ENCODE measurements at places on chromosomes 12 and 14.
A peak's percentile ranks its signal among the peaks of the same experiment; 100 is the strongest.

DNA sequence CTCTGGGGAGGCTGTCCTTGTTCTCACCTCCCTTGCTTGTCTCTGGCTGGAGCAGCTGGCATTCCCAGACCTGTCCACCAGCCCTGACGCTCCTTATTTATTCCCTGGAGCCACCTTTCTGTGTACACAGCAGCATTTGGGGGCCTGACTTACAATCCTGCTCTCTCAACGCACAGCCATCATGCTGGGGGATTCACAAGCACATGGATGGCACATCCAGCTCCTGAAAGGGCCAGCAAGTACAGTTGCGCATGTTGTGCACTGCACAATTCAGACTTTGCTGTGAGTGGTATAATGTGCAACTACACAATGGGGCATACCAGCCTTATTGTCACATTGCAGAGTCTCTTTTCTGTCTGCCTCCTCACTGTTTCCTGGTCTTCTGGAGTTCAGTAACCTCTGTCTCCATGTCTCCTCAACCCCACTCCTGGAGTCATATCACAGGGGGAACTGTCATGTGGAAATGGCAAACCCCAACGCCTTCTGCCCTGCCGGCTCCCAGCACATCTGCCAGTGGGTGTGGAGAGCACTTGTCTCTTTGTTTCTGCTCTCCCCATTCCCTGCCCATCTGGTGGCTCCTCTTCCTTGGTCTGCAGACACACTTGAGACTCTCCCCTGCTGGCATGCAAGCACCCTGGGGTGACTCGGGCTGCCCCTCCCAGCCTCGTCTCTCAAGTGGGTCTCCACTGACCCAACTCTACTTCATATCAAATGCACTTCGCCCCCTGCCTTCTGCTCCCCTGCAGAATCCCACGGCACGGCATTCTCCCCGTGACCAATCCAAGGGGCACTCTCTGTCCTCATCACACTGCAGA lies 41.2 kb upstream of the MEG3 start:
- no peak for DNase-seq

- no peak for DNase-seq
Measured at GRCh38 chr14:99245564-99246511, 26.2 kb downstream of the BCL11B start.

DNA sequence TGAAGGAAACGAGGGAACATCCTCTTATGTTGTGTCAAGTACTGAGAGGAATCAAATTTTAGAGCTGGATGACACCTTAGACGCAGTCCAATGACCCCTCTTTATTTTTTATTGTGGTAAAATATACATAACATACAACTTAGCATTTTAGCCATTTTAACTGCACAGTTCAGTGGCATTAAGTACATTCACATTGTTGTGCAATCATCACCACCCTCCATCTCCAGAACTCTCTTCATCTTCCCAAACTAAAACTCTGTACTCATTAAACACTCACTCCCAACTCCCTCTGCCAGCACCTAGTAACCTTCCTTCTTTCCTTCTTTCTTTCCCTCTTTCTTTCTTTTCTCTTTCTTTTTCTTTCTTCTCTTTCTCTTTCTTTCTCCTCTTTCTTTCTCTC lies 97.2 kb upstream of the SLC24A4 start:
- DNase-seq = no peak

- no peak for DNase-seq
Measured at GRCh38 chr12:65630555-65630954, 193.7 kb upstream of the HMGA2 start.

DNA sequence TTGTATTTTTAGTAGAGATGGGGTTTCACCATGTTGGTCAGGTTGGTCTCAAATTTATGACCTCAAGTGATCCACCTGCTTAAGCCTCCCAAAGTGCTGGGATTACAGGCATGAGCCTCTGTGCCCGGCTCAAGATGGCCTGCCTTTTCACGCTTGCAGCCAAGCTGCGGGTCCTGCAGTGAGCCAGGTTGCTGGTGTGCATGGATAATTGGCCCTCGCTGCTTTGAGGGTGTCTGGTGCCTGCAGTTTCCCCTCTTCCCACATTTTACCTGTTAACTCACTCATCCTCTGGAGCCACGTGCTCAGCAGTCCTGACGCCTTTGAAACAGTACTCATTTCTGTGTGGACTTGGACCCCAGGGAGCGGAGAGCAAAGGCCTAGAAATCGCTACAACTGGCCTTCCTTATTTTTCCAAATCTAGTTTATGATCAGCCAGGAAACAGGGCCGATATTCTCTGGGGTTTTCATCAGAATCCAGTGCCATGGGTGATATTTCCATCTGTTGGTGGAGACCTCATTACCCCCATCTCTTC lies 42.2 kb downstream of the TPCN1 start:
- no peak for DNase-seq

DNA sequence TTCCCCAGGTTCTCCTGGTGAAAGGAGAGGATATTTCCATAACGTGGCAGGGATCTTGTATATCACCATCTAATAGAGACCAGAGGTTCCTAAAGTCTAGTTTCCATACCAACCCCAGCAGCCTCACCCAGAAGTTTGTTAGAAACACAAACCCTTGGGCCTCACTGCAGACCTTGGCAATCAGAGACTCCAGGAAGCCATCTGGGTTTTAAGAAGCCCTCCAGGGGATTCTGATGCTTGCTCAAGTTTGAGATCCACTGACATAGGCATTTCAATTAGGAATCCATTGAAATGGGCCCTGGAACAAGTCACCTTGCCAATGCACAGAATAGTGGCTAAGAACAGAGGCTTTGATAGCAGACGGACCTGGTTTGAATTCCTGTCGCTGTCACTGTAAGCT lies 2.2 kb upstream of the CMKLR1 start:
- no peak for DNase-seq

DNA sequence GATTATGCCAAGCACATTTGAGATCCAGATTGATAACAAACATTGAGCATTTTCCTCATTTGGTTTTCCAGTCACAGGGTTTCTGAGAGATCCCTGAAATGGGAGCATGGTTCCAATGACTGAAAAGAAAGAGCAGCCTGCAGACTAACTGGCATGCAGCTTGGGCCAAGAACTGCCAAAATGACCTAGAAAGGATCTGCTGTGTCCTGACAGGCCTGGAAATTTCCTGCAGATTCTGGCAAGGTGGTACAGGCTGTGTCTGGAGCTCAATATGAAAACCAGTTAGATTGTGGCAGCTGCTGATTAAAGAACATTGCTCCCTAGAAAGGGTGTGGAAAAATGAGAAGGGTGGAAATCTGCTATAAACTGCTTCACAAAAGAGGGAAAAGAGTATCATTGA lies 417.3 kb downstream of the IPO8 start:
- peak; percentile 22 for DNase-seq

DNA sequence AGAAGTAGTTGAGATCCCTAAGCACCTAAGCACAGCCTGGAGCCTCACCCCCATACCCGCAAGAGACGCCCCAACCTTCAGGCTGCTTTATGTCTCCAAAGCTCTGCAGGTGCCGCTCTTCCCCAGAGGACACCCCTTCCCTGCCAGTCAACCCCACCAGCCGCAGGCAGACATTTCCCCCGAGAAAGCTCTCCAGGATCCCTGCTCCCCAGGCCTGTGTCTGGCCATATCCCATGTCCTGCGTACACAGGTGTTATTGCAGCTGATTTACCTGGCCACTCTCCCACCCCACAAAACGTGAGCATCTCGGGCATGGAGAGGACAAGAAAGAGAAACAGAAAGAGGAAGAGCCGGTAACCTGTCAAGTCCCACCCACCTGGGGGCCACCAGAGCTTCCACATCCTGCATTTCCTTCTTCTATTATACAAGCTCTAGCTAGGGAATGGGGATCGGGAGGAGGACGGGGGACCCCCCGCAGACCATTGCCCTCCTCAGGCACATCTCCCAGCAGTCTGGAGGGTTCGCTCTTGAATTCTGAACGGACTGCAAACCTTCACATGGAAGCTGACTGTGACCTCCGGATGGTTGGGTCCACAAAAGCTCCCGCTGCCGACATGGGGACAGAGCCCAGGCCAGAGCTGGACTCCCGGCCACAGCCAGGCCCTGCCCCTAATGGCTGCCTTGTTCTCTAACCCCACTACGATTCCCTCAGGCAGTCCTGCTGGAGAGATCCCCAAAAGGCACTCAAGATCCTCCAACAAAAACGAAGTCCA lies 17.6 kb downstream of the CCDC88C start:
- DNase-seq = no peak

- DNase-seq = no peak
Measured at GRCh38 chr14:96285667-96286066, 29.7 kb downstream of the BDKRB1 start.

DNA sequence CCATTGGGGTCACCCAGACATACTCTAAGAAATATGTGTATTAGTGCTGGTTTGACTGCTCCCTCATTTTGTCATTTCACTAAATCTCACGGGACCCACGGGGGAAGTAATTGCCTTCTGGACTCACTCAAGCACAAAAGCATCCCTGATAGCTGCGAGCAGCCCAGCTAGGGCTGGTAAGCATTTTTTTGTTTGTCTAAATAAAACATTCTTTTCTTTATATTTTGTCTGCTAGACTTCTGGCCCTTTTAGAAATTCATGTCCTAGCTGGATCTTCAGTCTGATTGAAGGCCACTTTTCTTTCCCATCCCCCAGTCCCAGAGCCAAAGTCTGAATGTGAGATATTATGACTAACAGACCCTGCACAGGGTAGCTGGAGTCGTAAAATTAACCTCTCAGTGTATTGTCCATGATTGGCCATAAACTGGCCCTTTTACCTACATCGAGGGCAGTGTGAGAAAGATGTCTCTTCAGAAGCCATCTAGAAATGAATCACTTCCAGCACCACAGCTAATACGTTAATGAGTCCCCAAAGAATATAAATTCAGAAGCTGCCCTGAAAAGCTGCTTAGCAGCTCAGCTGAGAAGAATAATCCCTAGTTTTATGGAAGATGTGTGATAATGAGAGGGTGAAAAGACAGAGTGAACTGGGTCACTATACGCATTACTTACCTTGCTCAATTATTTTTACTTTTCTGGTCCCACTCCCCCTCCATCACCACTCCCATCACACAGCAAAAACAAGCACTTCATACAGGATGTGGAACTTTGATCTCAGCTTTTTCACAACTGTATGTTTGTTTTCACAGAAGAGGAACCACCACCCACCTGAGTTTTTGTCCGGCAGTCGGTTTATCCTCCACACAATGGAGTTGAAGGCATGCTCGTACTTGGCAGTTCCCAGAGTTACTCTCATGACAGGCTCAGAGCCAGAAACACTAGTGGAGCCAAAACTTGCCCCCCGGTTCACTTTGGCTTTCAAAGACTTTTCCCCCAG lies 55.6 kb upstream of the GTF2A1 start:
- DNase-seq = no peak

GRCh38 chr12:69511469-69512267 lies 41.5 kb downstream of the FRS2 start:
- DNase-seq = no peak

GRCh38 chr12:25100194-25101091 lies 94.5 kb downstream of the DNAI7 start:
- no peak for DNase-seq

DNA sequence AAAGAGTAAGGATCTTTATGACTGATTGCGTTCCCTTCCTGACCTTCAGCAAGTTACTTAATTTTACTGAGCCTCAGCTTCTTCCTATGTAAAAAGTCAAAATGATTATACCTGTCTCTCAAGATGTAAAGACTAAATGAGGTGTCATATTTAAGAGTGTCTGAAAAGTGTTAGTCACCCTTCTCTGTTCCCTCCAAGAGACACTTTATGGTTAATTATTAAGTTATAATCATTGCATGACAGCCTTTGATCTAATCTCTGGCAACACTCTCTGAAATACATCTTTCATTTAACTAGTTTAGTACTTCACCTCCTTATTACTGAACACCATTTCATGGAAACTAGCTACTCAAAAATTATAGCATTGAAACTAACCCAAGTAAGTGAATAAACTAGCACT lies 54.8 kb downstream of the BMAL2 start:
- DNase-seq = no peak

- no peak for DNase-seq
Measured at GRCh38 chr12:69685810-69686209, 13.3 kb downstream of the BEST3 start.

GRCh38 chr14:93785423-93785822 lies 2.9 kb downstream of the PRIMA1 start:
- no peak for DNase-seq

DNA sequence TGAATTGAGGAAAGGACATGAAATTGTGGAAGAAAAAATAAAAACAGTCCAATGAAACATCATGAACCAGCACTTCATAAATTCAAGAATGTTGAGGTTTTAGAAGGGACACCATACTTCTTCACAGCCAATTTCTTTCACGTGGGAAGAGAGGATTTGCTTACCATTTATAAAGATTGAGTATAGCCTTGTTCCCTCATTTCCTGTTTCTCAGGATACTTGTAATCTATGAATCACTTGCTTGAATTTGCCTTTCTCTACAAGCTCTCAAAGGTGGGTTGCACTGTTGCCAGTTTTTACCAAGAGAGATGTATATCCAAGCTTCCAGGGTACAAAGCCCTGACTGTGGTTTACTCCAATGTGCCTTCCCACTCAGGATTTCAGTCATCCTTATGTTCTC lies 116.1 kb downstream of the DUSP6 start:
- no peak for DNase-seq

DNA sequence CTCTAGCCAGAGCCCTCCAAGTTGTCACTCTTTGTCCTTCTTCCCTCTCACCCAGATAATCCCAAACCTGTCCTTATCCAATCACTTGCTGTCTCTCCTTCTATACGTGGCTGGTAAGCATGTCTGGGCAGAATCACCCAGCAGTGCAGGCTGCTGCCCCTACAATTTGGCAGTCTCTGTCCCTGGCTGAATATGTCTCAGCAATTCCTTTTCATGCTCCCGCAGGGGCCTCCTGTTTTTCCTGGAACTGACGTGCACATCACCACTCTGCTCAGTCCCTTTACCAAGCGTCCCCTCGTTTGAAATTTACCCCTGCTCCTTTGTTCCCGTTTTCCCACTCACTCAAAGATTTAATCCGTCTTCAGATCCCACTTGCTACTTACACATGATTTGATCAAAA lies 80.0 kb downstream of the ST8SIA1 start:
- no peak for DNase-seq

DNA sequence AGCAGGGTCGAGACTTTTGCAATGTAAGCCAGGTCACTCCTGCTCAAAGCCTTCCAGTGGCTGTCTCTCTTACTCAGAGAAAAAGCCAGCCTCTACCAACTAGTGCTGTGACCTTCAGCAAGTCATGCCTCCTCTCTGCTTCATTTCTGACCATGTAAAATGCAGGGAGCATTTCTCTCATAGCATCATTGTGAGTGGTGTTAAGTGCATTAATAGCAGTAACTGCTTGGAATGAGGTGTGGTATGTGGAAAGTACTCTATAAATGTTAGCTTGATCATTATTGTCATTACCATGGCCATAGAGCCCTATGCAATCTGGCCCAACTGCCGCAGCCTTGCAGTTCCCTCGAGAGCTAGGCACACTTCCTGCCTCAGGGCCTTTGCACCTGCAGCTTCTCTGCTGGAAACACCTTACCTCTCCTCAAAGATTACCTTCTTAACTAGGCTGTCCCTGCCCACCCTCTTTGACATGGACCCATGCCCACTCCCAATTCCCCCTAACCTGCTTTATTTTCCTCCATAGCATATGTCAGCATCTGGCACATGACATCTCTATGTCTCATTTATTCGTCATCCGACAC lies 10.9 kb downstream of the PLEKHD1 start:
- DNase-seq = no peak

All from globus pallidus (tissue), 1 donor.